ENCODE measurements at places on chromosomes 2 and 18.
A peak's percentile ranks its signal among the peaks of the same experiment; 100 is the strongest.

DNA sequence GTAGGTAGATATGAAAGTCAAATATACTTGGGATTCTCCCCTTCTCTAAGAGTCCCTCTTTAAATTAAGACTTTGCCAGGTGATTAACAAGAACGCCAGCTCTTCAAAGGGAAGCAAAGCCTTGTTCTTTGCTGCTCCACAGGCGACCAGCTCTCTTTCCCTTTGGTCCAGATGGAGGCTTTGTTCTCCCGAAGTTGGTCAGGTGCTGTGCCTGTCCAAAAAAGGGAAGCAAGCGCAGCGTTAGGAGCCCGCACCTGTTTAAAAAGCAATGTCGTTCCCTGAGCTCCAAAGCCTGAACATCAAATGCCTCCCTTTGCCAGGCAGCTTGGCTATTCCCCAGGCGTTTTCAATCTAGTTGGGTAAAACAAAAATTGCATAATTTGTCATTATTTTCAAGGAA is 1913.1 kb upstream of the PIK3C3 start:
- DNase-seq: peak; percentile 26

DNA sequence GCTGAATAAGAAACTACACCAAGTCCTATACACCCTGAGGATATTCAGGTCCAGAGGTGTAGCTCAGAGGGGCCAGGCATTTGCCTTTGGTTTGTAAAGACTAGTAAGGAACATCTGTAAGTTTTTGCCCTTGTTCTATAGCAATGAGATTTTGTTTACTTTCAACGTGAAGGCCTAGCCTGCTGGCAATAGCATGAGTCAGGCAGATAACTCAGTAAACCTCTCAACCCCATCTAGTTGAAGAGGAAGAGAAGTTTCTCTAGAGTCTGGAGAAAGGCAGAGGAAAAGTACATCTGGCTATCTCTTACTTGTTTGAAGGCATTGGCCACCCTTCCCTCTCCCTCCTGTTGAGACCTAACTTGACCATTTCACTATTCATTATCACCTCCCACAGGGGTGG is 70.3 kb upstream of the ZNF521 start:
- no peak for DNase-seq

- DNase-seq: no peak
Observed at GRCh38 chr18:24127735-24128134, 11.1 kb upstream of the CABYR start.

DNA sequence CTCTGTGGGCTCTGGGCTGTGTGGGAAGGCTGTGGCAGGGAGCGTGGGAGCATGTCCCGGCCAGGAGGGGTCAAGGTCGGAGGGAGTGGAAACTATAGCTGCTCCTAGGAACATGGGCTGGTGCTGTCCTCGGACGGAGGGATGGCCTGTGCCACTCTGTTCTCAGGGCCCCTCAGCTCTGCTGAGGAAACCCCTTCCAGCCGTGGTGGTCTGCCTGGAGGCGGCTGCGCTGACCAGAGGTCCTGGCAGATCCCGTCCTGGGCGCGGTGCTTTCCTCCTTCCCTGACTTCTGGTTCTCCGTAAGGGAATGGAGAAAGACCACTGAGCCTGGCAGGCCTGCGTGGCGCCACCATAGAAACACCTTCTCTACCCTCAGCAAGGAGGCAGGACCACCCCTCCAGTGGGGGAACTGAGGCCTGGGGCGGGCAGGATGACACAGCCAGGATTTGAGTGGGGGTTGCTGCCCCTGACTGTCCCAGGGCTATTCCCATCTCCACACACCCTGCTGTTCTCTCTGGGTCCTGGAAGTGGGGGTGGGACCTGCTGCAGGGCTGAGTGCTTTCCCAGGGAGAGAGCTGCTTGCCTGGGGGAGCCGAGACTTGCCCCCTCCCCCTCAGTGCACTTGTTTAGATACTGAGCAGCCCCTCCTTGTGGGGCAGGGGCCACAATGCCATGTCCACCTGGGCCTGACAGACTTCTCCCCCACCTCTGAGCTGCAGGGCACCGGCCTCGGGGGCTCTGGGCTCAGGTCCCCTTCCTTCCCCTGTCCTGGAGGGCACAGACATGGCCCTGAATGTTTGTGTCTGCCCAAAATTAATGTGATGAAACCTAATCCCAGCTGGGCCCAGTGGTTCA is 301.0 kb upstream of the HS6ST1 start:
- DNase-seq: no peak

GRCh38 chr2:109069331-109070194 is 59.4 kb upstream of the SH3RF3 start:
- peak; percentile 45 for DNase-seq

GRCh38 chr2:213787869-213788268 is 503.6 kb downstream of the SPAG16 start:
- DNase-seq: no peak

DNA sequence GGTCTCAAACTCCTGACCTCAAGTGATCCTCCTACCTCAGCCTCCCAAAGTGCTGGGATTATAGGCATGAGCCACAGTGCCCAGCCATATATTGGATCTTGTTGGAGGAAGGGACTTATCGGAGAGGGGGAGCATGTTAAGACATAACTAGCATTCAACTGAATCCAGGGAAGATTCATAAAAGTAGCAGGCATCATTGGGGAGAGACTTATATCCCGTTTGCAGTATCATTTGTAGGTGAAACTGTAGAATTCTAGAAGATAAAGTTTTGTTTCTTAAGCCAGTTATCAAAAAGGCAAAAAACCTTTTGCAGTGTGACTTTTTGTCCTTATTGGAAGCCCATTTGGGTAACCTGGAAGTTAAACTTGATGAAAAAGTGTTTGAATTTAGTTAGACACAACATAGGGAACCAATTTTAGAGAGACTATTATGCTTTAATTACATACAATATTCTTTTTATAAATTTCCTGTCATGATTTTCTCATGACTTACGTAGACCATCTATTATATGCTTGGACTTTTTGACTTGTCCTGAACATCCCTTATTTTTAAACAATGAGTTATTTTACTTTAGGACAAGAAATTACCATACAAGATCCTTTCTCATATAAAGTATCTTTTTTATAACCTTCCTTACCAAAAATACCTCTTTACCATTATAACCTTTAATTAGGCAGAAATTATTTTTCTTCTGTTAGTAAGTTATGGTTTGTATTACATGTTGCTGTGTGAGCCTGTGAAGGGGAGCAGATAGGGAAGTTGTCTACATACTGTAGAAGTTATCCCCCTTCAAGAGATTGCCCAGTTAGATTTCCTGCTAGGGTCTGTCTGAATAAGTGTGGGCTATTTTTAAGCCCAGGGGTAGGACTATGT is 20.3 kb downstream of the RAB3GAP1 start:
- DNase-seq: no peak

DNA sequence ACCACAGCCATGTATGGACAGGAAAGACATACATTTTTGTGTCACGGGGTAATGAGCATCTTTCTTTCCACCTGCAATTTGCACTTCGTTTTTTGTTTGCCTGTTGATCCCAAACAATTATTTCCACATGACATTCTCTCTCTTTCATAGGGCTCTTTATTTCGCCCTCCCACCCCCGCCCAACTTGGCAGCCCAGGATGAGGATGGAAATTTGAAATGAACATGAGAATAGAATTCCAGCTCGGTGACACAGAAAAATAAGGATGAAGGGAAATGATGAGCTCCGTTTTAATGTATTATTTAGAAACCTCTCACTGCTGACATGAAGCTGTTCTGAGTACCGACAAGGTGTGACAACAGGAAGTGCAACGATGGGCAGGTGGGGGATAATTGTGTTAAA is 443.3 kb downstream of the SOCS6 start:
- no peak for DNase-seq

GRCh38 chr2:241356871-241357260 is 781 bp downstream of the FARP2 start:
- no peak for DNase-seq

- no peak for DNase-seq
Observed at GRCh38 chr2:105798595-105798994, 53.9 kb downstream of the NCK2 start.

- DNase-seq: no peak
Observed at GRCh38 chr2:68263632-68264031, 11.3 kb upstream of the PPP3R1 start.

DNA sequence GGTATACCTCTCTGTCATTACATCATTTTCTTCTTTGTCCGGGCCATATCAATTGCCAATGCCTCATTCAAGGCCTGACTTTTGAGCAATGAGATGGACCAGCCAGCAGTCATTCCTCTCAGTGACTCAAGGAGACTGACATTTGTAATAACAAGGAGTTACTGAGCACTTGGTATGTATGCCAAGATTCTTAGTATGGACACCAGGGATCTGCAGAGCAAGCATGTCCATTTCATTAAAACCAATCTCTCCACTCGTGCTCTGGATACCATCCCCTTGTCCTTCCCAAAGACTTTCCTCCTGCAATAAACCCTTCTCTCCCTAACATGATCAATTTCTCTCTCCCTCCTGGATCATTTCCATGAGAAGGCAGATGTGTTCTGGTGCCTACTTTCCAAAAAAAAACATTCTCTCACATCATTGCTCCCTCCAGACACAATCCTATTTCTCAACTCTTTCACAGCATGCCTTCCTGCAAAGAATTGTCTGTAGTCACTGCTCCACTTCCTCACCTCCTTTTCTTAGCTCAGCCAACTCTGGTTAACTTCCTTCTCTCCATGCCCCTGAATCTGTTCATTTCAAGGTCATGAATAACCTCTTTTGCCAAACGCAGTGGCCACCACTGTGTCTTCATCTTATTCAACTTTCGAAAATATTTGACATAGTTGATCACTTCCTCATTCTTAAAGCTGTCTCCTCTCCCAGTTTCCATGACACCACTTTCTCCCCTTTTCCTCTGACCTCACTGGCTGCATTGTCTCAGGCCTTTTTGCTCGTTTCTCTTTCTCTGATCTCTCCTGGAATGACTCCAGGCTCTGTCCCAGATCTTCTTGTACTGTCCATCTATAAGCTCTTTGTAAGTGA is 102.8 kb upstream of the CYP1B1 start:
- DNase-seq: no peak

DNA sequence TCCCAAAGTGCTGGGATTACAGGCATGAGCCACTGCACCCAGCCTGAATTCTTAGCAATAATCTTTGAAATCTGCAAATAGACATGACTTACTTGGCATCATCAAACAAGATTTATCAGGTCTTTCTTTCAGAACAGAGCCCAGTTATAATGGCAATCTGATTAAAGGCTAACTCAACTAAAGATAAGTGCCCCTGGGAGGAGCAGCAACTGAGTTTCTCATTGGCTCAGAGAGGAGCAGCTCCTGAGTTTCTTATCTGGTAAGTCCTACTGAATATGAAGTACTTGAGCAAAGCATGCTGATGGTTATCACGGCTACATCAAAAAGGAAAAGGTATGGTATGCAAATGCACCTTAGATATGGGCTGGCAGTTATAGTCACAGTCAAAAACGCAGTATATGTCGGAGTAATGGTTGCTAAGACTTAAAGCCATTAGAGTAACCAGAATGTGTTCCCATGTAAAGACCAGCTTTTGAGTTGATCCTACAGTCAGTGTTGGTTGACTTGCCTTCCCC is 15.0 kb upstream of the AP1S3 start:
- no peak for DNase-seq

- DNase-seq: no peak
Observed at GRCh38 chr2:20664431-20665242, 2.3 kb upstream of the GDF7 start.

DNA sequence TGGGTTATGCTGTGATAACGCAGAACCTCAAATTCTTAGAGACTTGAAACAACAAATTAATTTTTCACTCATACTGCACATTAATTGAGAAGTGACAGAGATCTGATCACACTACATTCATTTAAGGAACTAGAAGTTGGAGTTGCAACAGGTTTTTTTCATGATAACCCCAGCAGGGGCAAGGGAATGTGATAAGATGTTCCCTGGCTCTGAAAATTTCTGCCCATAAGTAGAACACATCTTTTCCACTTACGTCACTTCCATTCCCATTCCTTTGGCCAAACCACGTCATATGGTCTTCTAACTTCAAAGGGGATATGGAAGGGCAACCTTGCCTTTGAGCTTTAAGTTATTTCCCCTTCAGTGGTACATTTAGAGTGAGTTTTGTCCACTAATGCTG is 29.7 kb upstream of the PSME4 start:
- no peak for DNase-seq

GRCh38 chr2:139917690-139918384 is 1137.6 kb upstream of the NXPH2 start:
- no peak for DNase-seq

DNA sequence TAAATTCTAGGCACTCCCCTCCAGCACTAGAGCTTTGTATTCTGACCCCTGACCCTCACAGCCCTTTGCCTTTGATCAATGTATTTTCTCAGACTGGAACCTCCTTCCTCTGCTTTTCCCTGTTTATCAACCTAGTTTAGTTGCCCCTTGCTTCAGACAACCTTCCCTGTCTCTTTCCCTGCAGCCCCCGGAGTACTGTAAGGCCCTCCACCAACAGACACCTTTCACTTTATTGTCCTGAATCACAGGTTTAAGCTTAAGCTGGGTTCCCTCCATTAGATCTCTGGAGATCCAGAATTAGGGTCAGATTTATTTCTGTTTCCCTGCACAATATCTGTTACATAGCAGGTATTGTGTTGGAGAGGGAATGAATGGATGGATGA is 140.2 kb downstream of the DDX1 start:
- no peak for DNase-seq

DNA sequence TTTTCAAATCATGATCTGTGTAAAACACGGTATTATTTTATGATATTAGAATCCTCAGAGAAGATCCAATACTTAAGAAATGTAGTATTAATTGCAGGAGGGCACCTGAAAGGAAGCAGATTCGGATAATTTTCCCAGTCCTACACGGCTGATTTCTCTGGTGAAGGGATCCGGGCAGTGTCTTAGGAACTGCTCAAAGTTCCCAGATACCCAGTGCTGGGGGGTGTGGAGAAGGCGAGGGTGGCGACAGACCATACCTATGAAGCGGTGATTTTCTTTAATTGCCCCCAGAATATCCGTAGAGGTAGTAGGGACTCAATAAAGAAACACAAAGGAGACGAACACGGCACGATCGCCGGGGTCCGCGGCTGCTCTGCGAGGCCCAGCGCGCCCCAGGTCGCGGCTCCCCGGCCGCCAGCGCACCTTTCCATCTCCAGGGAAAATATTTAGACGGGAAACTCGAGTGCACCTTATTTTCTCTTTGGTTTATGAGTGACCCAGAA is 1.4 kb upstream of the SOX11 start:
- no peak for DNase-seq

DNA sequence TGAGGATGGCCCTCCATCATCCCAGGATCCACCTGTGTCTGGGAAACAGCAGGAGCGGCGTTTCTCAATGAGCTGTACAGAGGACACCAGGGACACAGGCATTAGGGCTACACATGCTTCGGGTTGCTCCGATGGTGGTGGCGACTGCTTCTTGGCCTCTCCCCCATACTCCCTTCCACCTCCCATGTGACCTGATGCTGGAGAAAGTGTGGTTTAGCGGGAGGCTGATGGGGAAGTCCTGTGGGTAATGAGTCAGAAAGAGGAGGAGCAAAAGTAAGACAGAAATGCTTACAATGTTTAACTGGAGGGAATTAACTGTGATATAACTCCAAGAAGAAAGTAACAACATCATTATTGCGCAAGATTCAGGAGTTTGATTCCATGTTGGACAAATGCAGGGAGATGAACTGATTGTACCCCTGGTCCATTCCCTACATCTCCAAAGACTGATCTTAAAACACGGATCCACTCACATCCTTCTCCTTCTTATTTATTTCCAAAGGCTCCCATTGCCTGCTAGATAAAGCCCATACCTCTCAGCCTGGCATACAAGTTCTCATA is 186.6 kb downstream of the NRP2 start:
- no peak for DNase-seq

- no peak for DNase-seq
Observed at GRCh38 chr2:159129269-159129668, 157.2 kb downstream of the WDSUB1 start.

GRCh38 chr18:13525381-13526029 is 200.9 kb downstream of the FAM210A start:
- no peak for DNase-seq

Data from iPS-NIHi11 (cell line).